NCI-H2171 (cell line): ENCODE measurements at places on chromosomes 5 and 9.

DNA sequence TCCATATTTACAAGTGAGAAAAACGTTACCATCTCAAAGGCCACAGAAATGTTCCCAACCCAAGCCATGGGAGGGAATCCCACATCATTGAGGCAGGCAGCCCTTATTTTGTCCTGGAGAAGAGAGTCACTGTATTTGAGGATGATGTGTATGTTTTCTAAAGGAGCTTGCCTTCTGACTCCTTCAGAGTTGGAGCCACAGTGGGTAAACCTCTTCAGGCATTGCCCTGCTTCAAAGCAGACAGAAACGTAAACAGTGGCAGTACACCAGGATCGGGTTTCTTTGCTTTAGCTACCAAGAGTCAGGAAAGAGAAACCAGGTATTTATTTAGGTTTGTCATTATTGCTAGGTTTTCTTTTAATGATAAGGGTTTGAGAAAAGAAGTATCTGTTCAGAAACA, 45.7 kb downstream of the MUSK start:
- DNase-seq = no peak

- DNase-seq = no peak
Measured at GRCh38 chr5:102249381-102249780, 46.7 kb downstream of the SLCO4C1 start.

DNA sequence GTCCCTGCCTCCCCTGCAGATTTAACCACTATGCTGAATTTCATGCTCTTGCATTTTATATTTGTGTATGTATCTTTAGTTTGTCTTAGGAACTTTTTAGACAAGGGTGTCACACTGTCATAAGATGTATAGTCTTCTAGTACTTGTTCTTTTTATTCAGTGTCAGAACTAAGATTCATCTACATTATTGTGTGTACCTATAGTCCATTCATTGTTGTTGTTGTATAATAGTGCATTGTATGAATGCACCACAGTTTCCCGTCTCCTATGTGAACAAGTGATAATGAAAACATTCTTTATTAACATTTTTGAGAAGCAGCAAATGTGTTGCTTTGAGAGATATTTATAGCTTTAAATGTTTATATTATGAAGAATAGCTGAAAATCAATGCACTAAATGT, 45.9 kb downstream of the SFXN1 start:
- no peak for DNase-seq

DNA sequence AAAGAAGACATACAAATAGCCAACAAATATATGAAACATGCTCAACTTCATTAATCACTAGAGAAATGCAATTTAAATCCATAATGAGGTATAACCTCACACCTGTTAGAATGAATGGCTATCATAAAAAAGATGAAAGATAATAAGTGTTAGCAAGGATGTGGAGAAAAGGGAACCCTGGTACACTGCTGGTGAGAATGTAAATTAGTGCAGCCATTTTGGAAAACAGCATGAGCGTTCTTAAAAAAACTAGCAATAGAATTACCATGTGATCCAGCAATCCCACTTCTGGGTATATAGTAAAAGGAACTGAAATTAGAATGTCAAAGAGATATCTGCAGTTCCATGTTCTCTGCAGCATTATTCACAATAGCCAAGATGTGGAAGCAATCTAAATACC, 64.2 kb upstream of the CEP78 start:
- no peak for DNase-seq

GRCh38 chr5:112238473-112238872, 180.6 kb downstream of the EPB41L4A start:
- no peak for DNase-seq

DNA sequence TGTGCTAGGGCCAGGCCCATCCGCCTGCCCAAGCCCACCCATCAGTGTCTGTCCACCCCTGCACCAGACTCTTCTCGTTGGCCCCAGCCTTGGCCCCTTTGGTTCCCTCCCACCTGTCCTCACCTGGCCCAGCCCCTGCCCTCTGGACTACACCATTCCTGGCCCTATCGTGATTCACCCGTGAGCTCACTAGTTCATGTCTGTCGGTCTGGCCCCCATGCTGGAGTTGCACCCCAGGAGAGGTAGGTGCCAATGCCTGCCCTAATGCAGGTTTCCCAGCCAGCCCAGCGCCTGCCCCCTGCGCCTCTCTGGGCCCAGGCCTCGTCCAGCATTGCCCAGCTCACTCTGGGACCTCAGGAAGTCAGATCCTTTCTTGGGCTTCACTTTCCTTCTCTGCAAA, 115.4 kb upstream of the LMX1B start:
- DNase-seq = no peak

GRCh38 chr9:106467865-106468164, 395.2 kb upstream of the ZNF462 start:
- DNase-seq = no peak

DNA sequence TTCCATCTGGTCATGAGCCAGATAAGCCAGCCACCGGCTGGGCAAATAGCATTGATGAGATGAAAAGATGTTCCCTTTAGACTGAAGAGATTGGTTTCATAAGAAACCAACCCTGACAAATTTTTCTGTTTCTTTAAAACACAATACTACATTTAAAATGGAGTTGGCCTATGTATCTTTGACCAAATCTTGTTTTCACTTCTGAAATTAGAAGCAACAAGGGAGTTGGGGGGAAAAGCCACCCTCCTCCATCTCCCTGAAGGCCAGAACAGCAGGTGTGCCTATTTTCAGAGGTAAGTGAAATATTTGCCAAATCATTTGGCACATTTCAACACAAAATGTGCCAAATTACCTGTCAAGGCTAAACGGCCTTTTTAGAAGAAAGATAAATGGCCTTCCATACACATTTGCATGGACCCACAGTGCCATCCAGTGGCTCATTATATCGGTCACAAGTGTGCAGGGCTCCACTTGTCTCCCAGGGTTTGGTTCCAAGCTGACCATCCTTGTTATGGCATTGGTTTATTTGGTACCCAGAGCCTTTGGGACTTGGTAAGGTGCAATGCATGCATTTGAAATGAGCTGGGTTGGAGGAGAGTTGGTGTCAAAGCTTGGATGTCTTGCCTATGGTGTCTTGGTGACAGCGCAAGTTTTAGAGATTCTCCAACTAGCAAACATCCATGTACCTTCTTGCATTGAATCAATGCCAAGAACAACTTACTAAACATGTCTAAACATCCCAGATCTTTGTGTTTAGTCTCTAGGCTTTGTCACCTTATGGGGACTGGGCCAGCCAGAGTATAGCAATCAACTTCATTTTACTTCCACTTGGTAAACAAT, 372.0 kb upstream of the KIF2A start:
- DNase-seq = peak; percentile 37

DNA sequence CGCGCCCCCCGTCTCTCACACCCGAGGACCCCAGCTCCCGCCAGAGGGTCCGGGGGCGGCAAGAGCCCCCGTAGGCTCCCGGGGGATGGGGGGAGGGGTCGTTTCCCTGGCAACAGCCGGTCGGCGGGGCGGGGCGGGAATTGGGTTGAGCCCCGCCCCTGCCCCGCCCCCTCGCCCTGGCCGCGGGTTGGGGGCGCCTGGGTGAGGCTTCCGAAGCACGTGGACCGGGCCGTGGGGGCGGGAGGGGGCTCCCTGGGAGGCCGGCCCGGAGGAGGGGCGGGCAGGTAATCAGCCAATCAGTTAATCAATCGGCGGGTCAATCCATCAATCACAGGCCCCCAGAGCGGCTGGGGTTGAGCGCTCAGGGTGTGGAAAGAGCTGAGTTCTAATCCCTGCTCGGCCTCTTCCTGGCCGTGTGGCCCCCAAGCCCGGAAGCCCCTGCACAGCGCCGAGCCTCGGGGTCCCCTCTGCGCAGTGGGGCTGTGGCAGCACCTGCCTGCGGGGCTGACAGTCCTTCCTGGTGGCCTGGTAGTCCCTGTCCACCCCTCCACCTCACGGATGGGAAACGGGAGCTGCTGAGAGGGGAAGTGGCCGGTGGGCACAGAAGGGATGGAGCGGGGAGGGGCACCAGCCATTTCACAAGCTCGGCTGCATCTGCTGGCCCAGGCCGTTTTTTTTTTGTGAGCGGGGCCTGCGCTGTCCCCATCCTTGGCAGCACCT, 174.2 kb upstream of the IER5L start:
- peak; percentile 62 for DNase-seq

- DNase-seq = no peak
Measured at GRCh38 chr5:155004138-155004744, 9.3 kb upstream of the KIF4B start.

DNA sequence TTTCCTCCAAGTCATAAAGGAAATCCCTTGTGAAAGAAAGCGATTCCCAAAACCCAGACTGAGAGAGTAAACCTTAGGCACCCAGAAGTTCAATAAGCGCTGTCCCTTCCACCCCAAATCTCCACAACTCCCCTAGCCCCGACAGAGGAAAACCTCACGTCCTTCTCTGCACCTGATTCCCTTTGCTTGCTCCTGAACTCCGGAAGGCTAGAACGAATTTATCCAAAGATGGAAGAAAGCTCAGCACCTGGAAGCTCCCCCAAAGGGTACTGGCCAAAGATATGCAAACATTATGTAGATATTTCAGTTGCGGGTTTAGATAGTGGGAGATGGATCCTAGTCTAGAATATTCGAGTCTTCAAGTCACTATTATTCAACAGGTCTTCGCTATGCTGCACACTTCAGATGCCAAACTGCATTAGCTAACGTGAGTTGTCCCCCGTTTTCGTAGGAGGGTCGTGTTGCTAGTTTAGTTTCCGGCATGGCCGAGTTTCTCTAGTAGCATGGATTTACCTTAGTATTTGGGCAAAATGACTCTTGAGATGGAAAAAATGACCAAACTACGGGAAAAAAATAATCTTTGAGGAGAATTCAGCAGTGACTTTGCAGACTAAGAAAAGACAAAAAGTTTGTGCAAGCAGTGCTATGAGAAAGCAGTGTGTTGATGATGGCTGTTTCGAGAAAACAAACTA, 27.7 kb downstream of the NR2F1 start:
- no peak for DNase-seq
